HT1080 (cell line): ENCODE measurements at places on chromosomes 16 and 17.

GRCh38 chr16:12612598-12613101, 191.0 kb downstream of the CPPED1 start:
- DNase-seq, result peak; percentile 80

GRCh38 chr17:63694229-63694949, 5.5 kb downstream of the LIMD2 start:
- DNase-seq, result no peak

DNA sequence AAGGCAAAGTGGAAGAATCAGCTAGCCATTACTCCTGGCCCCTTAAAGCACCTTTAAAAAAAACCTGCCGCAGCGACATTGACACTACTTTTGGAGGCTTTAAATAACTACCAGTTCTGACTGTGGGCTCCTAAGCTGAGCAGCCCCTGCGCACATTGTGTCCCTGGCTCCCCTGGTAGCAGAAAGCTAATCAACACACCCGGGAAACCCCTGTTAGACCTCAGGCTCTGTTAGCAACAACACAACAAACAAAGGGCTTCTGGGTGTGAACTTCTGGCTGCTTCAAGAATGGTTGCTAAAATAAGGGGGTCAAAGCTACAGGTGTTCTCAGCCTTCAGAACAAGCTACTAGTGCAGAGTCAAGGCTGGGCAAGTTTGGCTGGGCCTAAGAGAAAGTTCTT, 83.6 kb downstream of the TMEM100 start:
- no peak for DNase-seq

DNA sequence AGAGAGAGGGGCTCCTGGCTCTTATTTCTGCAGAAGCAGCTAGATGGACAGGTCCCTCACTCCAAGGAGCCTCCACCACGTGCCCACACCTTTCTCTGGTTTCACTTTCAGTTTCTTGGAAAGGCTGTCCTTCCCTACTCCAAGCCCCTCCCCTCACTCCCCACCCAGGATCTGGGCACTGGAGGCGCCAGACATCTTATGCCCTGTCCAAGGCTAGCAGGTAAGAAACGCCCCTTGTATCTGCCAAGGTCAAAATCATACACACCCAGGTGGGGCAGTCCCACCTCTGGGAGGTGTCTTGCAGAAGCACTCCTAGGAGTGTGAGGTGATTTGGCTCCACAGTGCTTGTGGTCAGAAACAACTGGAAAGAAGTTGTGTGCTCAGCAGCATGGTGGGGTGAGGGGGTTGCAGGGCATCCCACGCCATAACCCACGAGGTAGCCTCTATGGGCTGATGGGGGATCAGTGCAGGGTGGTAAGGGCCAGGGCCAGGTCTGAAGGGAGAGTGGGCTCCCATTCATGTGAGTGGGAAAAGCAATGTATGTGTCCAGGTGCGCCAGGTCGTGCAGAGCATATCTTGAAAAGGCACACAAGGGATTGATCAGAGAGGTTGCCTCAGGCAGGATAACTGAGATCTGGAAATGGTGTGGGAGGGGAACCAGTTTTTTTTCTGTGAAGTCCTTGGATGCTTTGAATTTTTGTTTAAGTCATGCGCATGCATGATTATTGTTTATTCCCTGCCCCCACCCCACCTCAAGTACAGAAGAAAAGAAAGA, 31.8 kb upstream of the PRM1 start:
- DNase-seq, result peak; percentile 49

- no peak for DNase-seq
Measured at GRCh38 chr17:40074871-40075200, 12.1 kb downstream of the THRA start.

DNA sequence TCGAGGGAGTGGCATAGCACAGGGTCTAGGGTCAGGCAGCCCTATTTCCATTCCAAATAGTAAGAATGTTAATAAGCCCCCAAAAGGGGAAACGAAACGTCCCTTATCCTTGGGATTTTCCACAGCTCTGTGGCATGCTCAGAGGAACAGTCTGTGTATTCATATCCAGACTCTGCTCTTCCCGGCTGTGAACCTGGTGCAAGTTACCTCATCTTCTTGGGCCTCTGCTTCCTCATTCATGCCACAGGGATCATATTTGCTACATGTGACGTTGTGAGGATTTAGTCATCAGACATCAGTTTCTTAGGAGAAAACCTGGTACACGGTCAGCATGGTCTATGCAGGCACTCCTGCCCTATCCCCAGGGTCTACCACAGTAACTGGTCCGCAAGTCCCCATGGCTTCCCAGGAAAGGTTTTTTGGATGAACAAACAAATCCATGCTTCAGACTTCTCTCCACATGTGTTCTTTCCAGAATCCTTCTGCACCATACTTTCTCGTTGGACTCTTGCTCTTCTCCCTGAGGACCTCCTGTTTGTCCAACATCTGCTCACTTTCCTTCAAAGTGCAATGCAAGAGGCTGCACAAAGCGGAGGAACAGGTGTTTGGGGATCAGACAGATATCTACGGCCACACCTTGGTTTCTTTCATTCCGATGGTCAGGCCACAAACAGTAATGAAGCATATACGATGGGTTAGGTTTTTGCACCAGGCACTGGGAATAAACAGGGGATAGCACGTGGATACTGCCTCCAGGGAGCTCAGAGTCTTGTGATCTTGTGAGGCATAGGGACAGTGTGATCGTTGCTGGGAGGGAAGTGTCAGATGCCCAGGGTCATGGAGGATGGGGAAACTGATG, 17.7 kb downstream of the GLP2R start:
- DNase-seq, result no peak

- no peak for DNase-seq
Measured at GRCh38 chr17:8320990-8321389, 10.9 kb downstream of the ARHGEF15 start.

- DNase-seq, result no peak
Measured at GRCh38 chr17:14797801-14798200, 467.3 kb downstream of the PMP22 start.

GRCh38 chr16:51922476-51922875, 624.5 kb downstream of the TOX3 start:
- DNase-seq, result no peak

- no peak for DNase-seq
Measured at GRCh38 chr16:4654964-4655590, 30.5 kb downstream of the MGRN1 start.

GRCh38 chr16:85220125-85220839, 108.0 kb upstream of the CIBAR2 start:
- DNase-seq, result peak; percentile 47

DNA sequence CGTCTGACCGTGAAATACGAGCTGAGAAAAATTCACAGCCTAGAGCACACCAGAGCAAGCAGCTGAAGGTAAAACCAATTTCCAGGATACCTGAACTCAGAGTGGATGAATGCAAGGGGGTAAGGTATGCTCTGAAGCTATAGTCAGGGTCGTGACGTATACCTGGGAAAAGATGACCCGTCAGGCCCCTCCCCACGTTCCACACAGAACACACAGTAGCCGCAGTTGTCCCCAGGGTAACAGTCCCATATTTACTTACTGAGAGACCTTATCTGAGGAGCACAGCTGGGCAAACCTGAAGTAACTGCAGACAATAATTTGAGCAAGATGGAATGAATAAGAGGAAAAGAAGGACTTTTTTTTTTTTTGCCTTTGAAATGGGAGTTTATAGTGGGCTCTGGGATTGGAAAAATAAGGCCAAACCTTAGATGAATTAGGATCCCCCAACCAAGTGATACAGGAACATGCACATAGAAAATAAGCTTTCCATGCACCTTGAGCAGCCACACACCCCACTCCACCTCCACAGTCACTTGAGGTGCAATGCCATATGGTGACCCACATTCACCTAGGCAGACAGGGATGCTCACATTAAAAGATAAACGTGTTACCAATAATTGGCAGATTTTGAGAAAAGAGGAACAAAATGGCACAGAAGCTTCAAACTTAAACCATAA, 38.0 kb downstream of the ABCA6 start:
- no peak for DNase-seq

DNA sequence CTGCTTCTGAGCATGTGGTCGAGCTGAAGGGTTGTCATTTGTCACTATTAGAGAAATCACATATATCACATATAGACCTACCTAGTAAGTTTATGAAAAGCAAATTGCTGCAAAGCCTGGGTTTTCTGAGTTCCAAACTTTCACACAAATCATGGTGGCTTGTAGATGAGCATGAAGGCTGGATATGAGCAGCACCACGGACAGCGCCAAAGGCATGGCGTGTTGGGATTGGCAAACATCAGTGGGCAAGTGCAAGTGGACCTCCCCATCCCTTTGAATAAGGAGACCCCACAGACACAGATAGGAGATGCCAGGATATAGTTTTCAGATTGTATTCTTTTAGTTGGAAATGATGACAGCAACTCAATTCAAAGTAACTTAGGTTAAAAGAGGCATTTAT, 77.6 kb upstream of the CACNG3 start:
- DNase-seq, result no peak

DNA sequence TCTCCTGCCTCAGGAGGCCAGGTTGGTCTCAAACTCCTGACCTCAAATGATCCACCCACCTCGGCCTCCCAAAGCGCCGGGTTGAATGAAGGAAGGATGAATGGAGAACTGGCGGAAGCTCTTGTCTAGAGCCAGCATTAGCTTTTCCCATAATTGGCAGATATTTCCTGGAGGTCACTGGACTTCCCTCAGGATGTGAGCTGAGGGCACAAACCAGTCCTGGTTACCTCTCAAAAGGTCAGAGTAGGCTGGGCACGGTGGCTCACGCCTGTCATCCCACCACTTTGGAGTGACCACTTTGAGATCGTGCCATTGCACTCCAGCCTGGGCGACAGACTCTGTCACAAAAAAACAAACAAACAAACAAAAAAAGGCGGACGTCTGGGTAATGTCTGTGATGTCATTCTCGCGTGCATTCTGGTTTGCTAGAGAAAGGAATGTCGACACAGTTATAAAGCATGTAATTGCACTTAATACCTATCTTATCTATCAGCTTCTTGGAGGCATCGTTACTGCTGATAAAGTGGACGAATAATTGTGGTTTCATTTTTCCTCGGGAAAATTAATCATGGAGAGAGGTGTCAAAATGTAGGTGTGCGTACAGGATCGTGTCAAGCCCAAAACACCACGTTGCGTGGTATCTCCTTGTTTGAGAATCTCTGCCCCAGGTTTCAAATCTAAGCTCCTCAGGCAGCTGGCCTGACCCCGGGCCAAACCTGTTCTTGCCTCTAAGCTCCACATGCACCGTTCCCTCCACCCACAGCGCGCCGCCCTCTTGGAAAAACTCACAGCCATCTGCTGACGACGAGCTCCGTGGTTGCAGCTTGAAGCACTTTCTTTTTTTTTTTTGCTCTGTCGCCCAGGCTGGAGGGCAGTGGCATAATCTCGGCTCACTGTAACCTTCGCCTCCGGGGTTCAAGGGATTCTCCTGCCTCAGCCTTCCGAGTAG, 6.4 kb upstream of the CRK start:
- peak; percentile 36 for DNase-seq

GRCh38 chr16:78611318-78611717, 511.9 kb downstream of the WWOX start:
- no peak for DNase-seq

GRCh38 chr17:21362331-21362931, 13.7 kb upstream of the KCNJ12 start:
- no peak for DNase-seq

DNA sequence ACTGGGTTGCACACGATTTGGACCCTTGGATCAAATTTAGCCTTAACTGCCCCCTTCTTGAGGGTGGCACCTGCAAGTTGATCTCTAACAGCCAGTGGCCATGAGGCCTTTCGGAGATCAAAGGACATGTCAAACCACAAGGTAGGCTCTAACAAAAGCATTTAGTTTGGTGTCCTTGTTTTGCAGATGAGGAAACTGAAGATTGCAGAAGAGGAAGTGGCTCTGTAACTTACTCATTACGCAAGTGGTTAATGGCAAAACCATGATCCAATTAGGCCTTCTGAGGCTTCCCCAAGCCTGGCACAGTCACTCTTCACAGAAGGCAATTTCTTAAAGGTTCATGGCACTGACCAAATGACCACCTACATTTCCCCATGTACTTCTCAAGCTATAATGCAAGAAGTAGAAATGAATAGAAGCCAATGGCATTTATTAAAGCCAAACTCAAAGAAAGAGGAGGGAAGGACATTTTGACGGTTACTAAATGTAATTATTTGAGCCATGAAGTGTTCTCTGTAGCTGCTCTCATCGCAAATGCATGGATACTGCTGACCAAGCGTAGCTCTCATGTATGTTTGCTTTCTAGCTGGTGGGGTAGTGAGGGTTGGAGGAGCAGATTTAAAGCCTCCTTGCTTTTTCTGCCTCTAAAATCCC, 32.8 kb upstream of the ABCC12 start:
- no peak for DNase-seq

DNA sequence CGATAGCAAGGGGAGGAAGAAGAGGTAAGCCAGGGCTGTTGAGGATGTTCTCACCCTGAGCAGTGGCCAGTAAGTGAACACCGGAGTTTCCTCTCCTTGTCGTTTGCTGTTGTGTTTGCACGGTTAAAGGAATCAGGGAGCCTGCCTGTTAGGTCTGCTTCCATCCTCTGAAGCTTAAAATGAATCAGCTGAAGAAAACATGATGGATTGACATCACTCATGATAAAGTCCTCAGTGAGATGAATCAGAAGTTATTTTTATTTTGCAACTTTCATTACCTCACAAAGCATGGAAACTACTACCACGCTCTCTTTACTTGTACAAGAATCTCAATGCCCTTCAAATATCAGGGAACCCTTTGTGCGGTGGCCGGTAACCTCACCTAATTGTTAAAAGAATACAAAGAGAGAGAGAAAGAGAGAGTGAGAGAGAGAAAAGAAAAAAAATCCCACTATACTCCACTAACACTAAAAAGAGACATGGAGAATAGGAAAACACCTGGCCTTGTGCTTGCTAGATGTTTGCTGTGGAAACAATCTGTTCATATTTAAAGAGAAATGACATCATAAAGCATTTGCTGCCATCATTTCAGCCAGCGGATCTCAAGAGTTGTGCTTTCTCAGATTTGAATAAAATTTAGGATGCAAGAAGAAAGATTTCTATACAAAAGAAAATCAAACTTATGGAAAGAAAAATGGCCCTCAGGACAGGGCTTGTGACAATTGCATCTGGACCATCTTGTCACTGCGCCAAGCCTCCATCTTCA, 441.6 kb upstream of the SALL1 start:
- no peak for DNase-seq

DNA sequence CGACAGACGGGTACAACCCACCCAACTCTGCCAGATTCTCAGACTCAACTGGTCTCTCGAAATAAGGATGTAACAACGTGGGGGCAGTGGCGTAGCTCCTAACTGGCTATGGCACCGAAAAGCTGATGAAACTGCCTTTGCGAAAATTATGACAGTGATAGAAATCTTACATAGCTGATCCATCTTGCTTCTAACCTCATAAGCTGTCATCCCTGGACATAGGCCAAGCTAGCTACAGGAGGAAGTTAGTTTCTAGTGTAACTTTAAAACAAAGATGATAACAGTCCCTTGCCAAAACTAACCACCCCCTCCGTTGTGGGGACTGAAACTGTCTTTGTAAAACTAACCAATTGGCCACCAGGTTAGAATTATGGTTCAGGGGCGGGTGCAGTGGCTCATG, 220.1 kb downstream of the SLC39A11 start:
- DNase-seq, result no peak

GRCh38 chr17:71828182-71828596, 292.6 kb upstream of the SOX9 start:
- DNase-seq, result peak; percentile 3
